Activated naive CD4-positive, alpha-beta T cell treated with anti-CD3 and anti-CD28 coated beads, Interleukin-2, amount 10 ng/mL, durations not matched to agents 7 days and 5 days (primary cell): ENCODE measurements at places on chromosomes 12 and 14.

- no peak for DNase-seq
Observed at GRCh38 chr12:96146747-96147146, 47.4 kb upstream of the ELK3 start.

DNA sequence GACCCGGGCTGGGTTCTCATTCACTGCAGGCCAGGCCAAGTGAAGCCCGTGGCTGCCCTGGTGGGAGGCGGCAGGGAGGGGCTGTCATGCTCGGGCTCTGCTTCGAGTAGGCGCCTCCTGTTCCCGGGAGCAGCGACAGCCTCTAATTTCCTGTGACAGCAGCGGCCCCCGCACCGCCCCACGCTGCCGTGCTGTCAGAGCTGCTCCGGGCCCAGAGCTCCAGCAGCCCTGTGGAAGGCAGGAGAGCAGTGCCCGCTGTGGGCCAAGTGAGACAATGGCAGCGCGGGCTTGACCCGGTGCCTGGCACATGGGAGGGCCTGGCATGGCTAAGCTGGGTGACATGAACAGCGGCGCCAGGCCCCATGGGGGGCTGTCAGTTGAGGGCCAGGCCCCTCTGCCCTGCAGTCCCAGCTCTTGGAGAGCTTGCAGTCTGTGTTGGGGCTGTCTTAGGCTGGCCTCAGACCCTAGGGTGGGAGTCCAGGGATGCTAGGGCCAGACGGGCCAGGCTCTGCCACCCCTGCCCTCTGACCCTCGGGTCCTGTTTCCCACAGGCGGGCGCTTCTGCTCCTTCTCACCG, 5.1 kb downstream of the TRMT61A start:
- DNase-seq, result no peak

DNA sequence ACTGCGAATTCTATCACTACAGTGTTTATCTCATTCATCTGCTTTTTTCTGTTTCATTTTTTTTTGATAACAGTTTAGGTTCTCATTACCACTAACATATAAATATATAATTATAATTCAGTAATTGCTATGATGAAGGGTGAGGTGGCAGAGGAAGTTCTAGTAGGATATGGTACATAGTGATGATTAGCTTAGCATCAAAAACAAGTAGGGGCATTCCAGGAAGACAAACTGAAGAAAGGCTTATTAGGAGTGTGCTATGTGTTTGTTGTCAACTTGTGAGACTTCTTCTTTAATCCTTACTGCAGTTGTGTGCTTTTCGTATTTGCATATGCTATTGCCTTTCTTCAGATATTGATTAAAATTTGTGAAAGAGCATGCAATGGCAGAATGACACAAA, 20.6 kb downstream of the FUT8 start:
- DNase-seq, result no peak

- no peak for DNase-seq
Observed at GRCh38 chr12:71999795-72000194, 61.1 kb downstream of the TPH2 start.

DNA sequence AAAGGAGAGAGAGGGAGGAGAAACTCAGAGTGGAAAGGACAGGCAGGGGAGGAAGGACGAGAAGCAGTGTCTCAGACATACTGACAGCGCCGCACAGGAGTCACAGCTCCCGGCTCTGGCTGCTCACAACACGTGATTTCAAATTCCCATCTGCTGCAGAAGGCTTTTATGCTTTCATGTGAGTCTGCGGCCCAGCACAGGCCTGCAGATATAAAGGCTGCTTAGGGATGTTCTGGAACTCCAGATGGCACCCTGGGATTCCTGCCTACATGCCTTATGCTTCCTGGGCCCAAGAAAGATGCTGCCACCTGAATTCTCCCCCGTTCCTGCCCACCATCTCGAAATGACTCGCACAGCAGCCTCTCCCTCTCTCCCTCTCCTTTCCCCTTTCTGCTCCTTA, 89.6 kb downstream of the NUAK1 start:
- no peak for DNase-seq

DNA sequence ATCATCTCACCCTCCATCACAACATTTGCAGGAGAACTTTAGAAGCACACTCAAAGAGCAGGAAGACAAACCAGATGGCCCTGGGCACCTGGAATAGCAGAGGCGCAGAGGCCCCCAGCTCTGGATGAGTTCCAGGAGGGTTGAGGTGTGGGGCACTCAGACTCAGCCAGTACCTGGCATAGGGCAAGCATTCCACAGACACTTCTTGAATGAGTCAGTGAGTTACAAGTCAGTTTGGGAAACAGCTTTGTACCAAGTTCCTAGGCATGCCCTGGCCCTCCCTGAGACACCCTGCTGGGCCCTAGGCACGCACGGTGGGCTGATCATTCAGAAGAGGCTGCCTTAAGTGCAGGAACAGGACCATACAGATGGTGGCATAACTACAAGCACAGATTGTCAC, 54.3 kb downstream of the MAP3K9 start:
- no peak for DNase-seq

DNA sequence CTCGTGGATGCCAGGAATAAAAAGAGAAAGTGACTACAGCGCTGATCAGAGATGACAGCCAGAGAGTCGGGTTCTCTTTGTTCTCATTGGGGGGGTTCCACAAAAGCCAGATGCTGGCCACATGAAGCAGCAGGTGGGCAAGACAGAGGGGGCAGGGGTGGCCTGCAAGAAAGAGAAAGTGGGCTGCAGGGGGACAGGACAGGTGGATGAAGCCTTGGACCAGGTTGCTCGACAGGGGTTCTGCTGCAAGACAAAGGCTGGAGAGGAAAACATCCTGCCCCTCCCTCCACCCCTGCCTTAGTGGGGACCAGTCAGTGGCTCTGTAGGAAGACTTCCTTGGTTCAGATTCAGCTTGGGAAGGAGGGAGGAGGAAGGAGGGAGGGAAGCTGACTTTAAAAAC, 126.2 kb downstream of the KSR2 start:
- no peak for DNase-seq

- no peak for DNase-seq
Observed at GRCh38 chr14:73460691-73461127, 2.4 kb upstream of the NUMB start.

DNA sequence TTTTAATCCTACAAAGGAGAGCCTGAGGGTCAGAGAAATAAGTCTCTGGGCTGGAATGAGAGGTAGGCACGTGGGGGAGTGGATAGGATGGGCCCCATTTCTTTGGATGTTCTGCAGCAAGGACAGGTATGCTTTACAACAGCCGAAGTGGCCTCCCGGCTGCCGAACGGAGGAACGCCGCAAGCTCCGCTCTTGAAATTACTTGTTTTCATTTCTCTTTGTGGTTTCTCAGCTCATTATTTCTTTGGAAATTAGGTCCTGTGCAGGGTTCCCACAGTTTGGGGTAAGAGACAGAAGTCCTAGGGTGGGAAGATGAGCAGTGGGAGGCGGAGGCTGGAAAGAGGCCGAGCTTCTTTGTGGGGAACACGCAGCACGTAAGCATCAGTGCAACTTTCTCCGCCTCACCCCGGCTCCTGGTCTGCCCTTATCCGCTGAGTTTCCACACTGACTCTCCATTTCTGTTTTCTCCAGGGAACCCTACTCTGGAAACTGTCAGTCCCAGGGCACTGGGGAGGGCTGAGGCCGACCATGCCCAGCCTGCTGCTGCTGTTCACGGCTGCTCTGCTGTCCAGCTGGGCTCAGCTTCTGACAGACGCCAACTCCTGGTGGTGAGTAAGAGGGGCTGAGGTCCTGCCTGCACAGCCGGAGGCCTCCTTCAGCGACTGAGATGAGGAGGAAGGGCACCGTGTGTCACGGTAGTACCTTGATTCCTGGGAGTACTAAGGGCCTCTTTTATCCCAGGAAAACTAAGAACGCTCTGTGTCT, 2.0 kb downstream of the WNT5B start:
- no peak for DNase-seq

- no peak for DNase-seq
Observed at GRCh38 chr12:122187466-122187865, 4.5 kb downstream of the LRRC43 start.

DNA sequence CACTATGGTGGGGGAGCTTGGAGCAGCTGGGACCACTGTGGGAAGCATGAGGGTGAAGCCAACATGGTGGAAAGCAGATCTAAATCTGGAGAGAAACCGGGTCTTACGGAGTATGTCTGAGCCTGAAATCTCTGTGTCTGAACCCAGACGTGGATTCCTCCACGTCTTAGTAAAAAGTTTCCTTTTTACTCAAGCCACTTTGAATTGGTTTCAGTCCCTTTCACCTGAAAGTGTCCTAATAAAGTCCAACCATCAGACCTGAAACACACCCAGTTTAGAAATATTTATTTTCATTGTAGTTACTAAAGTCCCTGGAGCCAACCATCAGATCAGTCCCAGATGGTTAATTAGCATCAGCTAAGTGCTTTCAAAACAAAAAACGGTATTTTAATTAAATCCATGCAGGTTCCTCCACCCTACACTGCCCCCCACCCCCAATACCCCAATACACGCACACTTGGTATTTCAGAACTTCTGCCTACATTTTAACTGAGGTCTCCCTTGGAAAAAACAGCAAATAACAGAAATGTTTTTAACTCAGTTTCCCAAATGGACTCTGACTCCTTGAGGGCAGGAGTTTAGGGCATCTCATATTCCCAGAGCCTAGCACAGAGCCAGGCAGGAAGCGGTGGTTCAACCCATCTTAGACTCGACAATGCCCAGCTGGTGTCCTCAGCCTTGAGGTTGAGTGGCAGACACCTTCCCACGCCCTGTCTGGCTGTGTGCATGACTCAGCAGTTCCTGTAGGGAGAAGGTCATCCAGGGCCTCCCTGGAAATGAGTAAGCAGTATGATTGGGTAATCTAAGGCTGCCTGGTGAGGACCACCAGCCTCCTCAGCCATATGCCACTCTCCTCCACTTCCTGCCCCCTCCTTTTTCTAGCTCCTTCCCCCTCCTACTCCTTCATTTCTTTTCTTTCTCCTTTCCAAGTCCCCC, 175.8 kb downstream of the TTC8 start:
- no peak for DNase-seq

- no peak for DNase-seq
Observed at GRCh38 chr12:130142736-130143135, 19.5 kb upstream of the FZD10 start.

DNA sequence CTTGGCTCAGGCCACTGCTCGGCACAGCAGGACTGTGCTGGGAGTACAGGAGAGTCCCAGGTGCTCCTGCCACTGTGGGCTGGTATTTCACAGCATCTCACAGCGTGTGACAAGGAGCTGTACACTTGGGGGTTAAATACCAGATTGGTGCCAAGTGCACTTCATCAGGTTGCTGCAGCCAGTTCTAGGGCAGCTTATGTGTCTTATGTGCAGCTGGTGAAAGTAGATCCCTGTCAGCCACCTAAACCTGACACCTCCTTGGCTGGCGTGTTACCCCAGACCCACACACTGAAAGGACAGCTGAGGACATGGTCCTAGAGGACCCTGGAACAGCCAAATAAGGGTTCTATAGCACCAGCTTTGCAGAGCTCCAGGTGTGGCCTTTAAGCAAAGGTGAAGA, 18.9 kb downstream of the PLEKHH1 start:
- no peak for DNase-seq

GRCh38 chr14:75063491-75064204, at the start of gene ACYP1:
TSS of gene ACYP1 (minus strand) at chr14:75064024. CDS start at chr14:75063553, 471 bp downstream.
- DNase-seq, result peak; percentile 94

DNA sequence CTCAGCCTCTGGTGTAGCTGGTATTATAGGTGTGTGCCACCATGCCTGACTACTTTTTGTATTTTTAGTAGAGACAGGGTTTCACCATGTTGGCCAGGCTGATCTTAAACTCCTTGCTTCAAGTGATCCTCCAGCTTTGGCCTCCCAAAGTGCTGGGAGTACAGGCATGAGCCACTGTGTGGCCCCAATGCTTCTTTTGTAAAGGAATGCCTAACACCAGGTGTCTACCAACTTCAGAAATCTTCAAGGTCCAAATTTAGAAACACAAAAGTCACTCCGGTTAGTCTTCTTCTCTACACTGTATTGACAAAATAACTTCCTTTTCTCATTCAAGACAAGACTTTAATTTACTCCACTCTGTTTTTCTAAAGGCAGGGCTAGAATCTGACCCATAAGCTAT, 188.7 kb downstream of the PRKD1 start:
- DNase-seq, result no peak

DNA sequence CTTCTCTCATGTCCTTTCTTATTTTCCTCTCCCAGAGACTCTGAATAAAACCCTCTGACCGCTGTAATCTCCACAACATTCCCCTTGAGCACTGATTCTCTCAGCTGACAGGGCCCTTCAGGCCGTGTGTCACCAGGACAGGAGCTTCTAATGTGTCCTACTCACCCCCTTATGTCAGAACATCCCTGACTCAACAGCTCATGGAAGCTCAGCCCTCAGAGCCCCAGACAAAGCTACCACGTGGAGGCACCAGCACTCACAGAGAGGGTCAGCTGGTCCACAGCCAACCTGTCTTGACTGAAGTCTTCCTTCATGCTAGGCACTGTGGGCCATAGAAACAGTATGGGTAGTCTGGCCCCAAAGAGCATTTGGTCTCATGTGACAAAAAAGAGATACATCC, 49.8 kb downstream of the SMUG1 start:
- no peak for DNase-seq

DNA sequence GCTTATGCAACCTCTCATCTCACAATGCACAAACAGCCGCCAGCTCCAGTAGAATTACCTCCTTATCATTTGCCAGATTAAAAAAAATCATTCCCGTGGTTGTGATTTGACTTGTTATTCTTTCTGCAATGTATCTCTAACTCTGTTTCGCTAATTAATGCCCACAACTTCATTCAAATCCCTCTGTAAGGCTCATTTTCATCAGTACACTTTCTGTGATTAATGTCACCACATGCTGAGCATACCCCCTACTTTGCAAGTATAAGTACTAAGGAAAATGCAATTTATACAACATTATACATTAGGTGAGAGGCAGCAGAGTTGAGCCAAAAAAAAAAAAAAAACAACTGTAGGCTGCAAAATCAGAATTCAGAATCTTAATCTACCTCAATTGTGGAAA, 166.0 kb downstream of the FSCB start:
- no peak for DNase-seq

DNA sequence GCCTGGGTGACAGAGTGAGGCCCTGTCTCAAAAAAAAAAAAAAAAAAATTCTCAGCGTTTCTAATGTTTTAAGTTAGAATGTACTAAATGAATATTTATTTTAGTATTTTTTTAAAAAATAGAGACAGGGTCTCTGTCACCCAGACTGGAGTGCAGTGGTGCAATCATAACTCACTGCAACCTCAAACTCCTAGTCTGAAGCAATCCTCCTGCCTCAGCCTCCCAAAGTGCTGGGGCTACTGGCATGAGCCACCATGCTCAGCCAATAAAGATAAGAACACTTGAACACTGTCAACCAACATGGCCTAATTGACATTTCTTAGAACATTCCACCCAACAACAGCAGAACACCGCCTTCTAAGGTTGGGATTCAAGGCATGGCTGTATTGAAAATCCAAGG, 5.1 kb upstream of the DYNC1H1 start:
- no peak for DNase-seq

GRCh38 chr14:69008421-69008884, 29.4 kb upstream of the ACTN1 start:
- no peak for DNase-seq

DNA sequence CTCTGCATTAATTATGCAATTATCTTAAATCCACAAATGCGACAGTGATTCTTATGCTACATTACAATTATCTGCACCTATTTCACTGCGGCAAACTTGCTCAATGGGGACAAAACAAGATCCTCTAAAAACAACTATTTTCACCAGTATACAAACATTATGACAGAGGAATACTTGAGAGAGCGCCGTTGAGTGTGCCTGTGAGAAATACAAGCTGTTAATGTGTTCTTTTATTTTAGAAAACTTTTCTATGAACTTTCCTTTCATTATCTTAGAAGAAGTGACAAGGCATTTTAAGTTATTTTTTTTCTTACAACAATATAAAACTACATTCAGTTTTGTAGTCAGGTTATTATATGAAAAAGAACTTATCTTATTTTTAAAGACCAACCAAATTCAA, 1247.0 kb downstream of the FSCB start:
- no peak for DNase-seq

- peak; percentile 34 for DNase-seq
Observed at GRCh38 chr12:131242741-131243496, 289.2 kb downstream of the ADGRD1 start.
